HL-60 (cell line): ENCODE measurements at places on chromosomes 5 and 9.

GRCh38 chr9:27344776-27345175 lies 47.8 kb upstream of the EQTN start:
- DNase-seq: no peak

DNA sequence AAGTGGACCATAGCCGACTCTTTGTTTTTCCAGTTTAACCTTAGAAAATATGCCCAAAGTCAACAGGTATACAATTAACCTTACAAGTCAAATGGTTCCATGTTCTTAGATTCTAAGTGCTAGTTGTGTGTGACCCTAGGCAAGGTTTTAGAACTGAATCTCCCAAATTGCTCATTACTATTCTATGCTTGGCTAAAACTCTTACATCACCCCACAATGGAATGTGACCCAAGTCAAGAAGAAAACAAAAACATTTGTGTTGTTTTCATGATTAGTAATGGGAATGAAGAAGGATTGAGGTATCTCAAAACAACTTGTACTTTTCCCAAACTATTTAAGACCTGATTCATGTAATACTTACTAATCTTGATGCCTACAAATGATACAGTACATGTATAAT lies 159.2 kb downstream of the ARRDC3 start:
- no peak for DNase-seq

DNA sequence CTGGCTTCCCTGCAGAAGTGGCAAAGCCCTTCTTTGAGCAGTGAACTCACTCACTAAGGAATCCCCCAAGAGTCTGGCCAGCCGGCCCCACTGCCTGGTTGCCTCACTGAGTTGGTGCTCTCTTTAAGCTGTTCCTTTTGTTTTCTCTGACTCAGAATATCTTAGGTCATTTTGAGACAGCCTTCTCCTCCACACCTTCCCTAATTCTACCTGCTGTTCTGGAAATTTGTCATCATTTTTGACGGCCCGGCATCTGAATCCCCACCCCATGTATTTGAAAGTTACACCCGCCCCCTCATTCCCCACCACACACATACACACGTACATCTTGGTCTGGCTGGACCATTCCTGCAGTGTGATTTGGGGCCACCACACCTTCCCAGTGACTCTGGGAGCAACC lies 41.8 kb downstream of the FGF1 start:
- no peak for DNase-seq

- DNase-seq: peak; percentile 71
Measured at GRCh38 chr5:106894964-106895363, 775.8 kb downstream of the EFNA5 start.

- no peak for DNase-seq
Measured at GRCh38 chr9:28650327-28650726, 1077.0 kb upstream of the C9orf72 start.

GRCh38 chr9:8680157-8680556 lies 880.6 kb upstream of the DMAC1 start:
- DNase-seq: no peak

DNA sequence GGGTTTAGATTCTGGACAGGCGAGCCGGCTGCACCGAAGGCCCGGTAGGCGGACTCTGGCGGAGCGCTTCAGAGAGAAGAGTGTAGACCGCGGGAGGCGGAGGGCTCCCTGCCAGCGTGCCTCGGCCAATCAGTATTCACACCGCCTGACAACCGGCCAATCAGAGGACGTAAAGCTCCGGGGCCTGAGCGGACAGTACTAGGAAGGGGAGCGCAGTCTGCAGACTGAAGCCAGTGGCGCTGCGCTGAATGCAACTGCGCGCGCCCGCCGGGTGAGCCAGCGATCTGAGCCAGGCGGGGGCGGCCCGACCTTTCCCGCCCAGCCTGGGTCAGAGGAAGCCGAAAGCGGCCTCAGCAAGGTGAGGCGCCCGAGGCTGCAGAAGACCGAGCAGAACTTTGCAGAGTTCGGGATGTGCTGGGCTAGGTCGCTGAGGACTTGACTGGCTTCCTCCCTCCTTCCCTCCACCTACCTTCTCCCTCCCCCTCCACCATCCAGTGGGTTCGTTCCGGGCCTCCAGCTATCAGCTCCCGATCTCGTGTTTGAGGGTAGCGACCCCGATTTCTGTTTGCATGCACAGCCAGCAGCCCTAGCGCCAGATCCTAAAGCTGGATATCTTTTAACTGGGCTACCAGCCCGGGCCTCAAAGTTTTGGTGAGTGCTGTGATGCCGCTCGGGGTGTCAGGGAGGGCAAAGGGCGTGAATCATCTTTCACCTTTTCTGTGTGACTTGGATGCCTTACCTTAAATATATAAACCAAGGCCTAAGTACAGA lies at the start of gene DMRT2:
TSS of gene DMRT2 (plus strand) at position 233 of the 771 bp plus-strand sequence. CDS start 1,257 bp downstream, outside the sequence.
- no peak for DNase-seq

DNA sequence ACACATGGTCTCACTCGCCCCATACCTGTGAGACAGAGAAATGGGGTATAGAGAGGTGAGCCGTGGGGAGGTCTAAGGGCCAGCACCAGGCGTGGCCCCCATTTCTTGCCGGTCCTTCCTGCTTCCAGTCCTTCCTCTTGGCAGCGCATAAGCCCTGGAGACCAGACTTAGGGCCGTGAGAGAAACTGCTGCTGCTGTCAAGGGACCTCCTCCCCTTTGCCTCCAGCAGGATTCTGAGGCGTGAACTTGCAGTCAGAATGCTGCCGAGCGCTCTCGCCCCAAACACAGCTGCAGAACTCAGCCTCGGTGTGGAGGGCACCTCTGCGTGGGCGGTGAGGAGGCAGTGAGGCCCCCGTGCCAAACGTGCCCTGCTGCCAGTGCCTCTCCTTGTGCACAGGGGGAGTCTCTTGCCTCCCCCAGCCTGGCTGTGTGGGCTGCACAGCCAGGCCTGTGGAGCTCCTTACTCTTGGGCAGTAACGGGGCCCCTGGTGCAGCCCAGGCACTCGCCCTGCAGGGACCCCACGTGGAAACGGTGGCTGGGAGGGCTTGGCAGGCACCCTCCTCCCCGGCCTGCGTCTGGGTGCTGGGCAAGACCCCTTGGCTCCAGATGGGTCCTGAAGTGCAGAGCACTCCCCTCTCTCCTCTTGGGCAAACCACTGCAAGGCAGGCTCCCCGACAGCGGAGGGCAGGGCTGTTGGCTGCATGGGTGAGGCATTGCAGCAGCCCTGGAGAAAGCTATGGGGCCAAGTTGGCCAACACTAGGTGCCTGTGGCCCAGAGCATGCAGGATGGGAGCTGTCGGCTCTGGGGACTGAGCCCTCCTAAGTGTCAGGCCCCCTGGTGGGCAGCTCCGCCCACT lies 85.4 kb downstream of the RXRA start:
- peak; percentile 56 for DNase-seq

- no peak for DNase-seq
Measured at GRCh38 chr9:92492781-92493401, 10.6 kb upstream of the ASPN start.

DNA sequence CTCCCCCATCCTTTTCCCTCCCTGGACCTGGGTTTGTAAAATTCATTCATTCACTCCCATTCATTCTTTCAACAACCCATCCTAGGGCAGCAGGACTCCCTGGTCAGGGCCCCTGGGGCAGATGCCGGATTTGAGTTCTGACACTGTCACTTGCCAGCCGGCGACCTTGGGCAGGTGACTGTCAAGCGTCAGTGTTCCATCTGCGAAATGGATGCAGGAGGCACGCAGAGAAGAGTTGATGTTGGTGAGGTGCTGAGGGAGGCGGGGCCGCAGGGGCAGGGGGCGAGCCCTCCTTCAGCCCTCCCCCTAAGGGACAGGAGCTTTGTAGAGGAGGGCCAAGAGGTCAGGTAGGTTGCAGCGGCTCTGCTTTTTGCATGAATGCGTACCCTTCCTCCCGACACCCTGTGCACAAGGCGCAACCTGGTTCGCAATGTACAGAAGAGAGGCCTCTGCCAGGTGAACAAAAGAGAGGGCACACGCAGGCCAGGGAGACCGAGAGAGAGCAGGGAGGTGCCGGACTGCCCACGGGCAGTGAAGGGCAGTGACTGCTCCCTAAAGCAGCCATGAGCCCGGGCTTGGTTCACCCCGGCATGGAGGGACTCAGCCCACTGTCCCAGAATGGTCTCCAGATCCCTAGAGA lies 128.1 kb downstream of the BARX1 start:
- DNase-seq: no peak

DNA sequence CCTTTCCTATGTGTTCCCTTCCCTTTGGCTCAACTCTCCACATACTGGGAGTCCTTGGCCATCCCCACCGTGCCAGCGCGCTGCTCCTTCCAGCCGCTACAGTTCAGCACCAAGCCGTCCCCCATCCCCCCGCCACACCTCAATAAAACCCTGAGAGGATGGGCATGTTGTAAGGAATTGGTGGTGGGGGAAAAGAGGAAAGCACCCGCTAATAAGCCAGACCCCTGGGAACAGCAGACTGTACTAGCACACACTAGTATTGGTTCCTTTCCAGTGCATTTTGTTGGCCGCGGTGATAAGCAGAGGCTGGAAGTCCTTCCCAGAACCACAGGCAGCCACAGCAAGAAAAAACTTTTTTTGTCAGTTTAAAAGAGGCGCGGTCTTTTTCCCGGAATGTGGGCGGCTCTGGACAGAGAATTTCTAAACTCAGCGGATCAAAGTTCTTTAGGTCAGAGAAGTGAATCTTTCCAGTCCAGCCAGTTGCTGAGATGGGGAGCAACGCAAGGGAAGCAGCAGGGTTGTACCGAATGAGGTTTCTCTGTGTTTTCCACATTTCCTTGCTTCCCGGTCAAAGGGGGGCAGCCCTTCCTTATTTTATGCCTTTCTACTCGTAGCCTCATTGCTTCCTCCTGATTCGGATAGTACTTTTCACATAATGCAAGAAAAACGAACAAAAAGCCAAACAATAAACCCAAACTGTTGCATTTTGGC lies 2.1 kb downstream of the CHSY3 start:
- DNase-seq: no peak

DNA sequence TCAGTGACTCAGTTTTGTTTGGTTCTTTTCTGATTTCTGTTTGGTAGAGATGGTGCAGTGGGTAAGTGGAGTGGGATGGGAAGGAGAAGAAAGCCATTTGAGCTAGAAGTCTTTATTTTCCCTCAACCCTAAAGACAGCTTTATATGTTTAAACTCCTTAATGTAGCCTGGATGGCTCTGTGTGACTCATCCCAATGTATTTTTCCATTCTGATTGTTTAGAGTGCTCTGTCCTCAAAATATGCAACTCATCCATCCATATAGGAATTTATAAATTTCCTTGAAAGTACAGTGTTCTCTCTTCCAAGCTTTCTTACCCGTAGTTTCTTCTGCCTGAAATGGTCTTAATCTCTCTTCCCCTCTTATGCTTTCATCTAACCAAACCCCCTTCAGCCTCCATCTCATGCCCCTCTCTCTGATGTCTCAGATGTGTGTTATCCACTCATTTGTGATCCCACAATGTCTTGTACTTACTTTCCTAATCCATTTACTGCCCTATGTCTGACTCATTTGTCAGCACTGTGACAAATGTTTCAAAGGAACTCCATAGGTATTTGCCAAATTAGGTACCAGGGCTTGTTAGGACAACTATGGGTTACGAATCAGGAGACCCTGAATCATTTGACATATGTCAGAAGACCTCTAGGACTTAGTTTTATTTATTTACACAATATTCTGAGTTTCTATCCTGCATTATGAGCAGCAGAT lies 217.5 kb upstream of the SGCD start:
- DNase-seq: no peak

- DNase-seq: no peak
Measured at GRCh38 chr5:152592416-152592815, 187.3 kb upstream of the NMUR2 start.
